Activated T-cell treated with anti-CD3 and anti-CD28 coated beads, Interleukin-2, amount 50 U/mL, for 4 hours (primary cell): ENCODE measurements at places on chromosomes 13 and 19.

- DNase-seq = no peak
These were observed 12.4 kb upstream of the ELAVL1 start for GRCh38 chr19:8017808-8018207.

- DNase-seq = no peak
These were observed 34.1 kb downstream of the STK24 start for GRCh38 chr13:98542568-98543377.

DNA sequence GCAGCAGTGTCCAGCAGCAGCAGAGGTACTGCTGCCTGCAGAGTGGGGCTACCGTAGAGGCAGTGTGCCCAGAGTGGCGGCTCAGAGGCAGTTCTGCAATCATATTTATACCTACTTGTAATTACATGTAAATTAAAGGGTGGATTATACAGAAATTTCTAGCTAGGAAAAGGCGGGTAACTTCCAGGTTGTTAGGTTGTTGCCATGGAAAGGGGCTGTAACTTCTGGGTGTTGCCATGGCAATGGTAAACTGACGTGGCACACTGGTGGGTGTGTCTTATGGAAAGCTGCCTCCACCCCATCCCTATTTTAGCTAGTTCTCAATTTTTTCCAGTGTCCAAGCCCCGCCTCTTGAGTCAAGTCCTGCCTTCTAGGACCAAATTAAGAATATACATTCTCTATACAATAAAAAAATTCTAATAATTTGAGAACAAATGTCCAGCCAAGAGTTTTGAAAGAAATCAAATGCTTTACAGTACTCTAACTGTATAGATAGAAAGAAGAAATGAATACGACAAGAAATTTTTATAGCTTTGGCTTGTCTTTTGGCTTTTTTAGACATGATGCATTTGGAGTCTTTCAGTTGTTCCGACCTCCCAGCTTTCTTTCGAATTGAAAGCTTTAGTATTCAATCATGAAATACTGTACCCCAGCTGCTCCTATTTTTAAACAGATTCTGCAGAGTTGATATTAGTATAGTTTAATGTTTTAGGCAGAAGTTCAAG lies 816.6 kb downstream of the DIAPH3 start:
- DNase-seq = no peak

DNA sequence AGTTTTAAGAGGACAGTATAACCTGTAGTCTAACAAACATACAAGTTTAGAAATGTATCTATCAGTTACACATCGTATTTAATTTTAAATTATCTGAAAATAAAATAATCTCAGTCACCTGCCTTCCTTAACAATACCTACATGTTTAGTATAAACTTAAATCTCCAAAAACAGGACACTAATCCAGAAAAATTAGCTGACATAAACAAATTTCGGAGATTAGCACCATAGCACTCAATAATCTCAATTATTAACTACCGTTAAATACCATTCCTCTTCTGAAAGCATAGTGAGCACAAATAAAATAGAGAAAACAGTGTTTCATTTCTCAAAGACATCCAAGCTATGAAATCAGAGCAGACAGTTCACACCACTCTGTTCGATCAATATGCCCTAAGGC lies 13.2 kb downstream of the MED4 start:
- no peak for DNase-seq

- no peak for DNase-seq
These were observed 13.3 kb downstream of the MKNK2 start for GRCh38 chr19:2037651-2038255.

GRCh38 chr13:24273926-24274325 lies 35.5 kb upstream of the C1QTNF9 start:
- DNase-seq = no peak

GRCh38 chr19:54179921-54180461 lies 7.0 kb upstream of the TMC4 start:
- DNase-seq = no peak

GRCh38 chr19:14006085-14006765 lies at the start of gene RFX1:
RFX1 (minus strand) TSS chr19:14006320; CDS start chr19:13993843, 12,477 bp downstream.
- DNase-seq = peak; percentile 100

- no peak for DNase-seq
These were observed 522.3 kb upstream of the NBEA start for GRCh38 chr13:34419755-34420154.

DNA sequence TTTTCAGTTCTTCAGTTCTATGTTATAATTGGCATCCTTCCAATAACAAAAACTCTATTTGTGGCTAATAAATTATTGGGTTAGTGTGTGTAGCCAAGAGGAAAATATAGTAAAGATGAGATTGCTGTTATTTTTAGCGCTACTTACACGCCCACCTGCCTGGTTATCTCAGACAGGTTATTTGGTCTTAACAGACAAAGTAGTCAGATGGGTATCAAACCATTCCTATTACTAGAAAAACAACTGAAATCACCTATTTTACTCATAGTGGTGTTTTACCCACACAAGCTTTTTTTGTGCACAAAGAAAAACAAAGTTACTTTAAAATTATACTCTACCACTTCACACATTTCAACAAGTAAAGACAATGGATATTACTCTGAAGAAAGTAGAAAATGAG lies 151.2 kb downstream of the TBC1D4 start:
- no peak for DNase-seq

DNA sequence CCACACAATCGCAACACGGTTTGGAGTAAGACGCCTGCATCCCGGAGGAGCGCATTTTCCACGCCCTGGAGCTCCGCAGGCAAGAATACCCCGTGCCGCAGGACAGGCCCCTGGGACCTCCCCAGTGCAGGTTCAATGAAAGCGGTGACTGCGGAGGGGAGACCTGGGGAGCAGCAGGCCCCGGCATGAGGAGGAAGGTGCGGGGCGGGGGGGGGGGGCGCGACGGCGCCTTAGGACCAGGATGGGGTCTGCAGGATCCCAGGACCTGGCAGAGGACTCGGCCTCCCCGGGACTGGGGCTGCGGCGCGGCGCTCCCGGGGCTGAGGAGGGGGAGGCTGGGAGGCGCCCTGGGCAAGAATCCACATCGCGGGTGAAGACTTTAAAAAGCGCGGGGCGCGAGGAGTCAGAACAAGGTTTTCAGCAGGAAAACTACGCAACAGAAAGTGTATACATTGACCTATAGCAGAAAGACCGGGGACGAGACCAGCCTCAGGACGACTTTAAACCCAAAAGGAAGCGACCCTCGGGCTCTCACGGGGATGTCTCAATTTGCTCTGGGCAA lies 432 bp downstream of the ZNF611 start:
- DNase-seq = no peak

GRCh38 chr19:35195830-35196229 lies 32.7 kb downstream of the FAM187B start:
- DNase-seq = no peak

- DNase-seq = no peak
These were observed 3.9 kb upstream of the TMPRSS9 start for GRCh38 chr19:2356036-2356646.

DNA sequence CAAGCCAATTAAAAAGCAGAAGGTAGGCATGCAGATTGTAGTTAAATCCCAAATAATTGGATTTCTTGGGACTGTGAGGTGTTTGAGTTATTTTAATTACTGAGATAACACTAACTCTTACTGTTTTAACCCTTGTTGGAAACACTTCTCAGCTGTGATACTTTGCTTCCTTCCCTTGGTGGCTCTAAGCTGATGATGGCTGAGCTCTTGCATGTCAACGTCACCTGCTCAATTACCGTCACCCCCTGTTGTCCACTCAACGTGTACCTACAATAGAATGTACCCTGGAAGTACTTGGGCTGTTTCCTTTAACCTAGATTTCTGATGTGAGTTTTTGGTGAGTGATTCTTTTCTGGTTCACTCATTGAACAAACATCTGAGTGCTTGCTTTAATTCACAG lies 303.4 kb downstream of the SLC7A1 start:
- DNase-seq = no peak

DNA sequence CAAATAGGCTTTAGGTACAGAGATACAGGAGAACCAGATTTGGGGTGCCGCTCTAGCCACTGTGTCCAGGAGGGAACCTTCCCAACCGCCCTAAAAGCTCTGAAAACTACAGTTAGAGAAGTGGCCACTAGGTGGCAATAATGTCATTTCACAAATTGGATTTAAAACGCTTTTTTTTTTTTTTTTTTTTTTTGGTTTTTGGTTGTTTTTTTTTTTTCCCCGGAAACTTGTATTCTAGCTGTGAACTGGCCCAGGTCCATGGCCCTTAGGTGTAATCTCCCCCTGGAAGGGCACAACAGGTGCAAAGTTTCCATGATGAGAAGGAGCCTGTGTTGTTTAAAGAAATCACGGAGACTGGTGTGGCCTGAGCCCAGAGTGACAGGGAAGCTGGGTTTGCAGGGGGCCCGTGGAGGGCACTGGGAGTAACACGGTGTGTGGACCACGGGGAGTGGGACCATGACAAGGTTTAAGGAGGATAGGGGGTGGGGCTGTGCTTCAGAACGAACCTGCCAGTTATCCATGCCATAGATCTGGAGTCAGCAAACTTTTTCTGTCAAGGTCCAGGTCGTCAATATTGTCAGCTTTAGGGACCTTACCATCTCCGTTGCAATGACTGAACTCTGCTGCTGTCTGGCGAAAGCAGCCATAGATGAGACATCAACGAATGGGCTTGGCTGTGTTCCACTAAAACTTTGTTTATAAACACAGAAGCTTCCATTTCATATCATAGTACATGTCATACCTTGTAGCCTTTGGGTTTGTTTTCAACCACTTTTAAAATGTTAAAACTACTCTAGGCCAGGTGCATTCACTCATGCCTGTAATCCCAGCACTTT lies 10.1 kb downstream of the OR1I1 start:
- DNase-seq = peak; percentile 32

DNA sequence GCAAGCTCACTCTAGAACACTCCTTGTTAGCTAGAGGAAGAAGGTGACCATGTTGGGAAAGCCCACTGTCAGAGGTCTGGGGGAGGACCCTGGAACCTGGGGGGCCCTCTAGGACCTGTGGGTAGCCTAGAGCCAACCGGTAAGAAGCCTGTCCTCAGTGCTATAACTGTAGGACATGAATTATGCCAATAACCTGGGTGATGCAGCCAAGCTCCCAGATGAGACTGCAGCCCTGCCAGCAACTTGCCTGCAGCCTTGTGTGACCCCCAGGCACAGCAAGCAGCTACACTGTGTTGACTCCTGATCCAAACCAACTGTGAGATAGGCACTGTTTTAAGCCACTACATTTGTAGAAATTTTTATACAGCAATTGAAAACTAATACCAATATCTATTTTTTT lies 122.3 kb downstream of the MIPEP start:
- DNase-seq = no peak

DNA sequence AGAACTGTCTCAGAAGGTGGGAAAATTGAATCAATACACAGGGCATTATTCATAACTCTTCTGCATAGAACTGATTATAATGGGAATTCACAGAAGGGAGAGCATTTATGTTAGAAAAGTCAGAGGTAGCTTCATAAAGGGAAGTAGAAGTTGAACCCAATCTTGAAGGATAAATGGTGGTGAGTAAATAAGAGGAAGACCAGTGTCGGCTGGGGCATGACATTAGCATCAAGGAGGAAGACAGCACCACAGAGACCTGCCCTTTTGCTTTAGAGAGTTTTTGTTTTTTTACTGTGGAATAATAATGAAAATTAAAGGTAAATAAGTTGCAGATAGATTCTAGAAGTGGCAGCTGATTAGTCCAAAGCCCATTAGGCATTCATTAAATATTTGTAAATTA lies 21.9 kb downstream of the CDC16 start:
- no peak for DNase-seq
